ENCODE measurements at places on chromosomes 16 and 17. TPM values are rescaled to one million over a fixed set of nuclear protein-coding genes. Genes with fewer than 3 reads are reported as not detected.

DNA sequence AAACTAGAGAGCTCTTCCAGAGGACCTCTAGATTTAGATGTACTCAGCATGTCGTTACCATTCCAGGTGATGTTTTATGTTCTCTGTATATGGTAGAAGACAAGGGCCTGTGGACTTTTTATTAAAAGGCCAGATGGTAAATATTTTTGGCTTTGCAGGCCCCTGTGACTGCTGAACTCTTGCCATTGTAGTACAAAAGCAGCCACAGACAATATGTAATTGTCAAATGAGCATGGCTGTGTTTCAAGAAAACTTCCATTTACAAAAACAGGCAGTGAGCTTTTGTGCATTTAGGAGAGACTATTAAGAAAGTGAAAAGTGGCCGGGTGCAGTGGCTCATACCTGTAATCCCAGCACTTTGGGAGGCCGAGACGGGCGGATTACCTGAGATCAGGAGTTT, 4.6 kb downstream of the NIP7 start:
- H3K36me3 ChIP-seq = peaks cover 12% of the 10 kb centered on the region
- H3K4me1 ChIP-seq = 0 out of 2 replicates have a peak, but pooled peaks cover 1% of the 10 kb centered on the region

GRCh38 chr17:17897442-17897841, 60.7 kb upstream of the SREBF1 start:
- no peak overlapping the region for H3K4me3 ChIP-seq
- DNase-seq = no peak
- peaks cover 32% of the 10 kb centered on the region for H3K36me3 ChIP-seq
- H3K27me3 ChIP-seq = no peaks in the 10 kb centered on the region

DNA sequence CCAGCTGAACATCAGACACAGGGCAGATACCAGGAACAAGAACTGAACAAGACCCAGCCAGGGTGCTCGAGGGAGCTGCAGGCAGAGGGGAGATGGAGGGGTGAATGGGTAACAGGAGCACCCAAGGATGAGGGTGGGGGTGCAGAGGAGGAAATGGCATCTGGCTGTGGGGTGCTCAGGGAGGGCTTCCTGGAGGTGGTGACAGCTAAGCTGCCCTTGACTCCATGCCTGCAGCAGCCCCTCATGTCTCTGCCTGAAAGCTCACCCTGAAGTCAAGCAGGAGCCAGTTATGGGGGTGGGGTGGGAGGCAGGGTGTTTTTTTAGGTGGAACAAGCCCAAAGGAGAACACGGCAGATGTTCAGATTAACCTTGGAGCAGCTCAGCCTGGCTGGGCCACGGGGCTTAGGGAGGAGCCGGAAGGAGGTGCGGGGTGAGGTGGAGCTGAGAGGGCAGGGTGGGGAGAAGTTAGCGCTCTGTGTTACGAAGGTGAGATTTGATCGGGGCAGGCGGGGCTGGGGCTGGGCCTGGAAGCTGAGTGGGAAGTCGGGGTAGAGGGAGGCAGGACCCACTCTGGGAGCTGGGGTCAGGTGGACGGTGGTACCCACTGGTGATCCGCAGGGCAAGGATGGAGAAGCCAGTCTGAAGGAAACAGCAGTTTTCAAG, 143.0 kb downstream of the ENGASE start:
- no peak for DNase-seq
- no peaks in the 10 kb centered on the region for H3K36me3 ChIP-seq
- no peak overlapping the region for H3K4me3 ChIP-seq
- H3K27me3 ChIP-seq = peaks cover 56% of the 10 kb centered on the region

DNA sequence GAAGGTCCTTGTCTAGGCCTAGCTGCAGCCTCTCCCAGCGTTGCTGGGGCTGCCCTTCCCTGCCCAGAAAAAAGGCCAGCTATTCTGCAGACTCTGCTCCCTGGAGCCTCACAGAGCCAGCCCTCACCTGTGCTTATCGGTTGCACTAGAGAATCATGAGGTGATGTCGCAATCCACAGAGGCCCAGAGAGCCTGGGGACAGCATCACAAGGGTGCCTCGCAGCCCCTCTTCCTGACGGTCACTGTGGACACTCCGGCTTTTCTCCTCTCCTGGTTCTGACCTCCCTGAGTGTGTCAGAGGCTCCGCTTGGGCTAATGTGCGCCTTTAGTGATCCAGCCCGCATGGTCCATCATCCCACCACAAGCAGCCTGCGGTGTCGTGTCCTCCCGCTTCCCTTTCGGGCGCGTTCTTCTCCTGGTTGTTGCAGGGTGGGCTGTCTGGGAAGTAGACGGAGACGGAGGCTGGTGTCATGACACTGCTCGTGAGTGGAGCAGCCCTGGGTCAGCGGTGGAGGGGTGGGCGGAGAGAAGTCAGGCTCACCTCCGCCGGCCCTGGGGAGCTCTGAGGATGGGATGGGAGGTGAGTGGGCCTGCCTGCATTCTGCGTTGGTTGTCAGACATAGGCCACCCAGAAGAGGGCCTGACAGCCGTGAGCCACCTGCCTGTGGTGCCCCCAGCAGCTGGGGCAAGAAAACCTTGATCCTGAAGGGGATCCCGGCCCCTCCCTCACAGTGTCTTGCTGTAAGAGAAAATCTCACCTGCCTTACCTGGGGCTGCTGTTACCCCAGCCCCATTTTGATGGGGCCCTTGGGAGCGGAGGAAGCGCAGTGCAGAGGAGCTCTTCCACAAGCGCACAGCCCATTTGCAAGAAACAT, 165.9 kb upstream of the CHMP6 start:
- DNase-seq = no peak
- no peaks in the 10 kb centered on the region for H3K27me3 ChIP-seq
- H3K4me1 ChIP-seq = peaks cover 17% of the 10 kb centered on the region

DNA sequence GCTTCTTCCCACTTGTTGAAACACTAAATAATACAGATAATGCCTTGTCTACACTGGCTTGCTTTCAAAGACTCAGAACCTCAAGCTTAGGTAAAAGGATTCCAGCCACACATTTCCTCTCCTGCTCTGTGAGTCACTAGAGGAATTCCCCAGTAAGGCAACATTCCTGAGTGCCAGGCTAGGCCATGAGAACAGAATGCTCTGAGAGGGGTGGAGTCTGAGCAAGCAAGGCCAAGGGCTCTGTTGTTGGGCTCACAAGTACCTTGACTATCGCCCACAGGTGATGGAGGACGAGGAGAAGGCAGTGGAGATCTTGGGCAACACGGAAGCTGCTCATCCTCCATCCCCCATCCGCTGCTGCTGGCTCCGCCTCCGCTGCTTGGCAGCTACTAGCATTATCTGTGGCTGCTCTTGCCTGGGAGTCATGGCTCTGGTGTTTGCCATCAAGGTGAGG, 6.7 kb upstream of the PHKG2 start:
- peak overlapping the region; percentile 18 for H3K27ac ChIP-seq
- peaks cover 14% of the 10 kb centered on the region for H3K4me1 ChIP-seq
- H3K4me3 ChIP-seq = no peak overlapping the region

DNA sequence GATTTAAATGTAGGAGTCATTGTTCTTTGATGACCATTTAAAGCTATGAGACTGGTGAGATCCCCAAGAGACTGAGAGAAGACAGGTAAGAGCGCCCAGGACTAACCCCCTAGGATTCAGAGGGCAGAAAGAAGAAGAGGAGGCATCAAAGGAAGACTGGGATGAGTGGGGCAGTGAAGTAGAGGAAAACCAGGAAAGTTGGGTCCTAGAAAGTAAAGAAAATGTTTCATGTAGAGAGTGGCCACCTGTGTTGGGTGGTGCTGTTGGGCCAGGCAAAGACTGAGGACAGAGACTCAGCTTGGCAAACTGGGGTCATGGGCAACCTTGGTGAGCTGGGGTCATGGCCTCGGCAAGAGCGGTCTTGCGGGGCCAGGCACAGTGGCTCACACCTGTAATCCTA, 1.3 kb upstream of the HAP1 start:
- no peak overlapping the region for H3K27ac ChIP-seq
- no peaks in the 10 kb centered on the region for H3K36me3 ChIP-seq
- H3K27me3 ChIP-seq = peaks cover 61% of the 10 kb centered on the region
- DNase-seq = no peak
- no peak overlapping the region for H3K4me3 ChIP-seq
- peaks cover 5% of the 10 kb centered on the region for H3K4me1 ChIP-seq

DNA sequence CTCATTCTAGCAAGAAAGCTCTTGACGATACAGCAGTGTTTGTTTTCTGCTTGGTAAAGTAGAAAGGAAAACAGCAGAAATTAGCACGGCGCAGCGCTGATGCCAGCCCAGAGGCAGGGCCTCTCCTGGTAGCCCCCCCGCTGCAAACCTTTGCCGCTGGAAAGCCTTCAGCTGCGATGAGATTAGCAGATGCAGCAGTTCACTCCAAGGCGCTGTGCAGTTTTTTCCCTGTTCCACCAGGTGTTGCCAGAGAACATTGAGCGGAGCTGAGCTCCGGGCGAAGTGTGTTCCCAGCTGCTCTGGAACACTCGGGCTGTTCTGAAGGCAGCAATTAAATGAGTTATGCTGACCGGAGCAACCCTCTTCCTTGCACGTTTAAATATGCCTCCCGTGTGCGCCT, 72.5 kb downstream of the RBFOX1 start:
- H3K4me3 ChIP-seq = no peak overlapping the region
- DNase-seq = no peak
- no peaks in the 10 kb centered on the region for H3K27me3 ChIP-seq
- no peaks in the 10 kb centered on the region for H3K4me1 ChIP-seq
- H3K27ac ChIP-seq = no peak overlapping the region

DNA sequence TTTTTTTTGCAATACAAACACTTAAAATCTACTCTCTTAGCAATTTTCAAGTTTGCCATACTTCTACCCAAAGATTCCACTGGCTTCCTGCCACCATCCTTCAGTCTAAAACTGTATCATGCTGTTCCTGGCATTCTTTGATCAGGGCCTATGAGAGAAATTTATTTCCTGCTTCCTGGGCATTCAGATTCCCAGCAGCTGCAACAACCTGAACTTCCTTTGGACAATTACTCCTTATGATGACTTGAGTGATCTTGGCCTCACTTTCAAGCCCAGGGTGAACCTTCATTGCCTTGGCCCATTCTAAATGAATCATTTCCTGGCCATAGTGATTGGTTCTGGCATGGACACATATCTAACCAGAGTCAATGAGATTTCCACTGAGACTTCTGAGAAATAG, 18.0 kb upstream of the MON1B start:
- no peaks in the 10 kb centered on the region for H3K4me1 ChIP-seq
- DNase-seq = no peak
- peaks cover 1% of the 10 kb centered on the region for H3K27me3 ChIP-seq

DNA sequence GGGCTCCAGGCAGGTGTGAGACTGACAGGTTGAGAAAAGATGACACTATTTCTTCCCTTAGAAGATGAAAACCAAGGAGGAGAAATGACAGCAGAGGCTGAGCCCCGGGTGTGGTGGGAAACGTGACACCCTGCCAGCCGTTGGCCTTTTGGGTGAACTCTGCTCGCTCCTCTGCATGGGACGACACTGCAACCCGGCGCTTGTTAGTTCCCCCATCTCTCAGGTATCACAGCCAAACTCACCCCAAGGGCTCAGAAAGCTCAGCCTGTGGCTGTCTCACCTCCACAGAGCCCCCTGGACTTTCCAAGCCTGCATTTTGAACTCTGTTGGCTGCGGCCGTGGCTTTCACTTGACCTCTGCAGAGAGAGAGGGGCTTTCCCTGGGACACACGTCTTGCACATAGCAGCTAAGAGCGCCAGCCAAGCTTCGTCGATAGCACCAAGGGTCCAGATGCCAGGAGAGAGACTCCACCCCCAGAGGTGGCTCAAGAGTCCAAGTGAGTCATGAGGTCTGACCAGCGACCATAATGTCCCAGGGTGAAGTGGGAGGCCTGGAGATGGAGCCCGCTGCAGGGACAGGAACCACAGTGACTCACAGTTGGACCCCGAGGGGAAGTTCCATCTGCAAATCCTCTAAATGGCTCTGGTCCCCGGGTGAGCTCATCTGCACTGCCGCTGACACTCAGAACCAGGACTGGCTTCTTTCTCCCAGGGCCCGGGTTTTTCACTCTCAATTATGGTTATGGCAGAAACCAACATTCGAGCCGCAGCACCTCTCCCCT, 301.9 kb downstream of the SOX9 start:
- no peak overlapping the region for H3K4me3 ChIP-seq
- DNase-seq = peak; percentile 92
- H3K27me3 ChIP-seq = no peaks in the 10 kb centered on the region
- H3K27ac ChIP-seq = peak overlapping the region; percentile 42

DNA sequence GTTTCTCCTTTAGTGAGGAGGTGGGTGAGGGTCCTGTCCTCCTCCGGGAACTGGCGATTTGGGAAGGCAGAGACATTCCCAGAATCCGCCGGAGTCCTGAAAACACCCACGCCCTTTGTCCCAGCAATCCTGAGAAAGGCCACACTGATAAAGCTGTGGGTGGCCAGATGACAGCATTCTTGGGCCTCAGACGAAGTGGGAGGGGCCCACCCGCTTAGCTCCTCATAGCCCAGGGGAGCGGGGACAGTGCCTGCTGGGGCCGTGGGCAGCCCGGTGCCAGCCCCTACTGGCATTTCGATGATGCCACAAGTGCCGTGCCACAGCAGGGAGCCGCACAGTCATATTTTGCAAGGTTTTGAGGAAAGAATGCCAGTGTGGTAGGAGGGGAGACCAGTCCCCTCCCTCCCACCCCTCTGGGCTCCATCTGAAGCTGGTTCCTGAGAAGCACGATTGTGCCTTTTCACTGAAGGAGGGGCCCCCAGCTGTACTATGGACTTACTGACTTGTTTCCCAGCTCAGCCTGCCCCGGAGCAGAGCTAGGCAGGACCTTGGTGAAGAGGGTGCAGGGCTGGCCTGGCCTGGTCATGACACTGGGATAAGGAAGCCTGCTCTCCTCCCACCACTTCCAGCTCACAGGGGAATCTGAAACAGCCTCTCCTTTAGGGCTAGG, 20.9 kb upstream of the MPRIP start:
- no peaks in the 10 kb centered on the region for H3K27me3 ChIP-seq
- H3K27ac ChIP-seq = no peak overlapping the region
- peaks cover 9% of the 10 kb centered on the region for H3K4me1 ChIP-seq
- H3K36me3 ChIP-seq = no peaks in the 10 kb centered on the region

DNA sequence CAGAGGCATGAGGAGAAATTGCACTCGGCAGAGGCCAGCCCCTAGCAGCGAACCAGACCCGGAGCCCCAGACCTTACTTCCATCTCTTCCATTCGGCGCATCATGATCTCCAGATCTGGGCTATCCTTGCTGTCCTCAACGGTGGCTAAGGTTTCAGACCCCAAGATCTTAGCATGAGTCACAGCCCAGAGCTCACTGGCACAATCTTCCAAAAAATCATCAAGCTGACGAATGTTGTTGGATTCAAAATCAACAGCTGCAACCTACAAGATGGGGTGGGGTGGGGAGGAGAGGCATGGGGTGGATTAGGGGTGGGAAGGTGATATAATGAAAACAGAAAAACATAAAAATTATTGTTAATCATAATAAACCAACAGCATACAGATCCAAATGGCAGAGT, 39.7 kb upstream of the PITPNM3 start:
- H3K27ac ChIP-seq = no peak overlapping the region
- no peak for DNase-seq
- peaks cover 5% of the 10 kb centered on the region for H3K4me1 ChIP-seq

- H3K36me3 ChIP-seq = no peaks in the 10 kb centered on the region
- no peak overlapping the region for H3K27ac ChIP-seq
- no peak for DNase-seq
- no peak overlapping the region for H3K4me3 ChIP-seq
- H3K27me3 ChIP-seq = peaks cover 6% of the 10 kb centered on the region
These were observed 32.8 kb downstream of the DHX38 start for GRCh38 chr16:72126429-72126765.

TPSB2 gene
- not detected for total RNA-seq

ITGB3 gene
- 17.6 TPM for total RNA-seq

TNK1 gene
- under 0.01 TPM for total RNA-seq

SMG1 gene
- 55.8 TPM for total RNA-seq
